ENCODE measurements at places on chromosomes 7 and 10.

DNA sequence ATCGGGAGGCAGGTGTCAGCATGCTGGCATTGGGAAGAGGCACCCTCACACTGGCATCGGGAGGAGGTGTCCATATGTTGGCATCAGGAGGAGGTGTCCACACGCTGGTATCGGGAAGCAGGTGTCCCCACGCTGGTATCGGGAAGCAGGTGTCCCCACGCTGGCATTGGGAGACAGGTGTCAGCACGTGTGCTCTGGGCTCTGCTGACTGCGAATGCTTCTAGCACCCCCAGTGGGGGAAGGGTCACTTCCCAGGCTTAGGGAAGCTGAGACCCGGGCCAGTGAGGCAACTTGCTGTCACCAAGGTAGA is 92.5 kb upstream of the IKZF1 start:
- no peak for DNase-seq

GRCh38 chr10:21076381-21076780 is 179.3 kb upstream of the NEBL start:
- no peak for DNase-seq

- DNase-seq = no peak
Measured at GRCh38 chr7:130397051-130397757, 16.9 kb downstream of the CPA1 start.

DNA sequence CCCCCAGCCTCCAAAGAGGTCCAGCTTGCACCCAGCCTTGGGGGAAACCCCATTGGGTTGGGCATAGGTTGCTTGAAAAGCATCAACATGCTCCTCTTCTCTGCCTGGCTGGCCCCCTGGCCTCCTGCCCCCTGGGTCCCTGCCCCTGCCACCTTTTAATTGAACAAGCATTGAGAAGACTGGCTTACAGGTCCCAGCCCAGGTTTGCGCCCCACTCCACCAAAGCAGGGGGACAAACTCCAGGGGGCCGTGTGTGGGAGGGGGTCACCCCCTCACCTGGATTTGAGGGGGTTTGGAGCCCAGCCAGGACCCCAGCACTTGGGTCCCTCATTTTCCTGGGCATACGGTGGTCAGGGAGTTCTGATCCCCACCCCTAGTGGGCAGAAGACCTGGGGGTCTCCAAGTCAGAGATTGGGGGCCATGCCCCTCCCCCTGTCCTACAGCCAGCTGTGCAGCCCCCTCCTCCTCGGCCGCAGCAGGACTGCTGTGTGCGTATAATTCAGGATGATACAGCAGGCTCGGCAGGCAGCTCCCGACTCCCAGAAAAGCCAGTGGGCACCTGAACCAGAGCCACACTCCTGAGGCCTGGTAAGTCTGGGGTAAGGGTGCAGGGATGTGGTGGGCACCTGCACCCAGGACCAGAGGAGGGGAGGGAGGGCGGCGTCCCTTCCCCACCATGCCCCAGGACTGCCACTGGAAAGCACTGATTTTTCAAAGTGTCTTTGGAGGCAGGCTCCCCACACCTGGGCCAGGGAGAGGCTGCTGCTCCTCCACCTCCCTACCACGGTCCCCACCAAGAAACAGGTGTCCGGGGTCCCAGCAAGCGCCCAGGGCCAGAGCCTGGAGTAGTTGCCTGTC is 1.7 kb downstream of the ELFN1 start:
- DNase-seq = no peak

GRCh38 chr7:1369916-1370657 is 89.2 kb downstream of the MICALL2 start:
- DNase-seq = no peak

DNA sequence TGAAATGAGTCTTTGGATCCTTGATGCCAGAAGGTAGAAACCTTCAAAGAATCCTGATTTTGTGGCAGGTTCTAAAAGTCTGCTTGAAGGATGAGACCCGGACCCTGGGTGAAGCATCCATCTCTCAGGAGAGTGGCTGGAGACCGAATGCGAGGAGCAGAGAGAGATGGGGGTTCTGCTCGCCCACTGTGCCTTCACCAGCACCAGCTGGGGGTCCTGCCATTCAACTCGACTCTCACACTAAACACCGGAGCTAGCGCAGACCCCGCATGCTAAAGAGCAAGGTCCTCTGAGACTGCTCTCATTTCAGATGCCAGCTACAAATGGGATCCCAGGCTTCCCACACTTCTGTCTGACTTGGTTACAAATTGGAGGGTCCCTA is 218.4 kb downstream of the GLRX3 start:
- DNase-seq = no peak

- no peak for DNase-seq
Measured at GRCh38 chr7:84877943-84878570, 308.8 kb downstream of the SEMA3D start.

DNA sequence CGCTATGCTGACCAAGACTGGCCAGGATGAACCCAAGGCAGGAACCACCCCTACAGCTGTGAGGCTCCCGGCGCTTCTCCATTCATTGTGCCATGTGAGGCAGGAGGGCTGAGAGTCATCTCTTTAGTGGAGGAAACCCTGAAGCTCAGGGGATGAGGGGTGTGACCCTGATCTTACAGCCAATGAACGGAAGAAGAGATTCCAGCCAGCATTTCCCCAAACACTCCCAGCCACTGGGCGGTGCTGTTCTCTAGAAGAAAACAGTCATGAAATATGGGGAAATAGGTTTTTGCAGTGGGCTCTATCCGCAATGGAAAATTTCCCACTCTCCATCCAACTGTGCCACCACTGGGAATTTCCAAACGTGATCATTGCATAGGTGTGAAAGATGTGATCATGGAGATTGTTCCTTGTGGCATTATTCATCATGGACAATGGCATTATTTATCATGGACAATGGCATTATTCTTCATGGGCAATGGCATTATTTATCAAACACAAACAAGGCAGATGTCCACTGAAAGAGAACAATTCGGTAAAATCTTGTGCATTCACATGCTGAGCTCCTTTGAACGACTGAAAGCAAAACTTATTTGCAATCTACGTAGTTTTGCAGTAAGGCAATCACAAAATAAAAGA is 14.0 kb upstream of the SLC18A2 start:
- peak; percentile 83 for DNase-seq

- DNase-seq = no peak
Measured at GRCh38 chr10:111338805-111339204, 262.0 kb downstream of the ADRA2A start.

DNA sequence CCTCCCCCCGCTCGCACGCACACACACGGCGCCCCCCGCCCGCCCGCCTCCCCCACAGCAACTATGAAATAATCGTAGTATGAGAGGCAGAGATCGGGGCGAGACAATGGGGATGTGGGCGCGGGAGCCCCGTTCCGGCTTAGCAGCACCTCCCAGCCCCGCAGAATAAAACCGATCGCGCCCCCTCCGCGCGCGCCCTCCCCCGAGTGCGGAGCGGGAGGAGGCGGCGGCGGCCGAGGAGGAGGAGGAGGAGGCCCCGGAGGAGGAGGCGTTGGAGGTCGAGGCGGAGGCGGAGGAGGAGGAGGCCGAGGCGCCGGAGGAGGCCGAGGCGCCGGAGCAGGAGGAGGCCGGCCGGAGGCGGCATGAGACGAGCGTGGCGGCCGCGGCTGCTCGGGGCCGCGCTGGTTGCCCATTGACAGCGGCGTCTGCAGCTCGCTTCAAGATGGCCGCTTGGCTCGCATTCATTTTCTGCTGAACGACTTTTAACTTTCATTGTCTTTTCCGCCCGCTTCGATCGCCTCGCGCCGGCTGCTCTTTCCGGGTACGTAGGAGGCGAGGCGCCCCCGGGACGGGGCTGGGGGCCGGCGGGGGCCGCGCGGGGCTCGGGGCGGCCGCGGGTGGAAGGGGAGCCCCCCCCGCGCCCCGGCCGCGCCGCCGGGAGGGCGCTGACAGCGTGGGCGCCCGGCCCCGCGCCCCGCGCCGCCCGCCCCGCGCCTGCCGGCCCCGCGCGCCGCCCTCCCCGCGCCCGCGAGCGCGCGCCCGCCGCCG is 441 bp downstream of the BMI1 start:
- DNase-seq = peak; percentile 83

- DNase-seq = peak; percentile 91
Measured at GRCh38 chr7:44797329-44798258, 1.1 kb downstream of the PPIA start.

DNA sequence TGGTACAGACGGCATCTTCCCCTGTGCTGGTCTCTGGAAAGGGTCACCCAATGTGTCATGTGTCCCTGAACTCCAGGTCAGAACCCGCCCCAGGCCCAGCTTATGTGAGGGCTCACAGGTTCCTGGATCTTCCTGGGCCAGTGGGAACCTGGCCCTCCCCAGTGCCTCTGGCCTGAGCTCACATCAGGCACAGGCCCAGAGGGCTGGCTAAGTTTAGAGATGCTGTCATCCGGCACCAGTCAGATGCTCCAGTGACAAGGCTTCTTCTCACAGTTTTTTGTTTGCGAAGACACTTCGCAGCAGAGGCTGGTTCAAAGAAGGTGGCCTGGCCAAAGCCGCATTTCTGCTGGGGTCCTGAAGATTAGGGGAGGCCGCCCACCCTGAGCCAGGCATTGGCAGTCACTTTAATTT is 11.8 kb downstream of the CAMK2B start:
- no peak for DNase-seq

GRCh38 chr7:77254915-77255314 is 55.3 kb upstream of the FGL2 start:
- no peak for DNase-seq

DNA sequence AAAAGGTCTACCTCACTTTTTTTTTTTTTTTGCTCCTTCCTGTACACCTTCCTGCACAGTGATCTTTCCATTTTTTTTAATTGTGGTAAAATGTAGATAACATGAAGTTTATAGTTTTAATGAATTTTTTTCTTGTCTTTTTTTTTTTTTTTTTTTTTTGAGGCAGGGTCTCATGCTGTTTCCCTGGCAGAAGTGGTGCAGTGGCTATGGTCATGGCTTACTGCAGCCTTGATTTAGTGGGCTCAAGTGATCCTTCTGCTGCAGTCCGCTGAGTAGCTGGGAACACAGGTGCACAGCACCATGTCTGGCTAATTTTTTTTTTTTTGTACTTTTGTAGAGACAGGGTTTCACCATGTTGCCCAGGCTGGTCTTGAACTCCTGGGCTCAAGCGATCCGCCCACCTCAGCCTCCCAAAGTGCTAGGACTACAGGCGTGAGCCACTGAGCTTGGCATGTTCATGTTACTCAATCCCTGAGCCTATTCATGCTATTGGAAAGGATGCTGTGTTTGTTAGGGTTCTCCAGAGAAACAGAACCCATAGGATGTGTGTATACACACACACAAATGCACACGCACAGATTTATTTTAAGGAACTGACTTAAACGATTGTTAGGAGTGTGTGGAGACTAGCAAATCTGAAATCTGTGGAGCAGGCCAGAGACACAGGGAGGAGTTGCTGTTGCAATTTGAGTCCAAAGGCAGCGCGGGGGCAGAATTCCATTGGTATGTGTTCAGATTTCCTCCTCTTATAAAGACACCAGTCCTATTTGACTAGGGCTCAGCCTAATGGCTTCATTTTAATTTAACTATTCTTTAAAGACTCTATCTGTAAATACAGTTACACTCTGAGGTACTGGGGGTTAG is 29.1 kb downstream of the GALNT11 start:
- no peak for DNase-seq

- no peak for DNase-seq
Measured at GRCh38 chr10:114174695-114175188, 739 bp upstream of the CCDC186 start.

DNA sequence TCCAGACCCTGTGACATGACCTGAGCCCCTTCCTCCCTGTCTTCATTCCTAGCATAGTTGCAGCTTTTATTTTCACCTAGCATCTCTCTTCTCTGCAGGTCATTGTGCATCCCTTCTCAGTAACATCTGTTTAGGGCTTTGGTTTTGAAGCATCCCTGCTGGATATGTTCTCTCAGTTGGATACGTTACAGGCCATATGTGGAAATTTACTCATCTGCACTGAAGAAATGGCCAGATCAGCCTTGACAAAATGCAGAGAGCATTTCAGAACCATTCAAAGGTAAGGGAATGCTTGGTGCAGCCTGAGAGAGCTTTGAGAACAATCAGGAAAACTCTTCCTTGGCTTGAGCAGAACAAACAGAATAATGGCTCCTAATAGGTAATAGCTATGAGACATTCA is 647.0 kb downstream of the KCNMA1 start:
- no peak for DNase-seq

- DNase-seq = no peak
Measured at GRCh38 chr10:125012851-125013528, 71.1 kb downstream of the ZRANB1 start.

- DNase-seq = peak; percentile 96
Measured at GRCh38 chr7:101410743-101411507, 48.2 kb downstream of the COL26A1 start.

- peak; percentile 64 for DNase-seq
Measured at GRCh38 chr10:124386186-124387077, 32.3 kb downstream of the OAT start.

DNA sequence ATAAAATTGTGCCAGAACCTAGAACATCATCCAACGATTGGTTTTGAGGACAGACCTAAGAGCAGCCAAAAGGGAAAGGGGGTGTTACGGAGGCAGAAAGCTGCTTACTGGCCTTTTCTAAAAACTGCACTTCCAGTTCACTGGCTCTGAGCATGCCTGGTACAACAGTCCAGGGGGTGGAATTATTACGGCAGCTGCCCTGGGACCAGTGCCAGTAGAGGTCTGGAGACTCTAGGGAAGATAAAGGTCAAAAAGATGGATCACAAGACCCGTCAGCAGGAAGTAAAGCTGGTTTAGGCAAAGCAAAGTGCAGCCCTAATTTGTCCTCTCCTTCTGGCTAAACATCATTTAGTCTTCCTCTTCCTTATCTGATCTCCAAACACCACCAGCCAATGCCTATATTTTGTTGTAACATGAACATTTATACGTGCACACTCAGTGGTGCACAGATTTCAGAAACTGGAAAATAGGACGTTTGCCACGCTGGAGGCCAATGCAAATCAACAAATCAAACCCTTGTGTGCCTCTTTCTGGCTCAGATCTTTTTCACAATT is 216.4 kb upstream of the DPP6 start:
- no peak for DNase-seq

Data from mesendoderm (in vitro differentiated cells).